ENCODE measurements at places on chromosomes 12 and 14. TPM values are rescaled to one million over a fixed set of nuclear protein-coding genes. Genes with fewer than 3 reads are reported as not detected.

HOTAIR gene
- 1.6 TPM for total RNA-seq

BICDL1 gene
- total RNA-seq = 14.2 TPM

AQP2 gene
- not detected for total RNA-seq

HOXC9 gene
- 2.9 TPM for total RNA-seq

RNU7-1 gene
- not detected for total RNA-seq

DENR gene
- total RNA-seq = 83.8 TPM

IRAK3 gene
- total RNA-seq = not detected

ACRBP gene
- 0.73 TPM for total RNA-seq

AMDHD1 gene
- 0.32 TPM for total RNA-seq

PKP2 gene
- 275 TPM for total RNA-seq

DNA sequence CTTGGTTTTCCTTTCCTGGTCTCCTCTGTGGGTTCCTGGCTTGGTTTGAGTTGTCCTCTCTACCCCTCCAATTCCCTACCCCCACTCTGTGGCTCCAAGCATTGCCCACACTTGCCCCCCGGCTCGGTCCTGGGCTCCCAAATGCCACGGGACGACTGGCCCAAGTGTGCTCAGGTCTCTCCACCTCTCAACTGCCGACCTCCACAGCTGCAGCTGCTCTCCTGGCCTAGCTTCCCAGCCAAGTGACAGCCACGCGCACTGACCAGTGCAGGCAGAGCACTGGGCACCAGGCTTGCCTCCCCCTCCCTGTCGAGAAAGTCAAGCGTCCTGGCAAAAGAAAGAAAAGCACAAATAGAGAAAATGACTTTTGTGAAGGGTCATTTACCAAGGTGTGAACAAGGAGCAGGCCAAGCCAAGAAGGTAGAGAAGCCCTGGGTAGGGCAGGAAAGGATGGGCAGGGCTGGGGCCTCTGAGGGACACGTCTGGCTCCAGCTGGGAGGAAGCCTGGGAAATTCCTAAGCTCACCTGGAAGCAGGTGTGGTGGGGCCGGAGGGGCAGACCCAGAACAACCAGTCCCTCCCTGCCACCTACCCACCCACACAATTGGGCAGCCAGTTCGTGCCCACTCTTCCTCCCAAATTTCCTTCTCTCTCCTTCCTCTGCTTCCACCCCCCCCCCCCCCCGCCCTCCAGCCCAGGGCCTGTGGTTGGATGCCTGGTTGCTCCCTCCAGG, 1.8 kb upstream of the CEP170B start:
- H3K27me3 ChIP-seq = no peaks in the 10 kb centered on the region
- H3K4me3 ChIP-seq = peak overlapping the region; percentile 72
- peaks cover 6% of the 10 kb centered on the region for H3K4me1 ChIP-seq
- H3K36me3 ChIP-seq = no peaks in the 10 kb centered on the region
- peak overlapping the region; percentile 69 for H3K27ac ChIP-seq
- no peak for DNase-seq

GRCh38 chr12:128449146-128449894, 182.3 kb downstream of the TMEM132C start:
- H3K4me3 ChIP-seq = no peak overlapping the region
- H3K4me1 ChIP-seq = no peaks in the 10 kb centered on the region
- H3K27me3 ChIP-seq = no peaks in the 10 kb centered on the region
- H3K36me3 ChIP-seq = no peaks in the 10 kb centered on the region
- H3K27ac ChIP-seq = no peak overlapping the region

DNA sequence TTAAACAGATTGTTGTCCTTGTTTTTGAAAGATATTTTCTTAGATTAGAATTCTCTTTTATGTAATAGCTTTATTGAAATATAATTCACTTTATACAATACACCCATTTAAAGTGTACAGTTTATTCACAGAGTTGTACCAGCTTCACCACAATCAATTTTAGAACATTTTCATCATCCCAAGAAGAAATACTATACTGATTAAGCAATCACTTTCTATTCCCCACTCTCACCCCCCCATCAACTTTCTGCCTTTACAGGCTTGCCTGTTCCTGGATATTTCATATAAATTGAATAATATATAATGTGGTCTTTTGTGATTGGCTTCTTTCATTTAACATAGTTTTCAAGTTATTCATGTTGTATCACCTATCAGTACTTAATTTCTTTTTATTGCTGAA, 44.4 kb downstream of the ARHGAP5 start:
- no peak overlapping the region for H3K4me3 ChIP-seq
- DNase-seq = no peak
- no peak overlapping the region for H3K27ac ChIP-seq
- no peaks in the 10 kb centered on the region for H3K36me3 ChIP-seq
- H3K4me1 ChIP-seq = peaks cover 6% of the 10 kb centered on the region

DNA sequence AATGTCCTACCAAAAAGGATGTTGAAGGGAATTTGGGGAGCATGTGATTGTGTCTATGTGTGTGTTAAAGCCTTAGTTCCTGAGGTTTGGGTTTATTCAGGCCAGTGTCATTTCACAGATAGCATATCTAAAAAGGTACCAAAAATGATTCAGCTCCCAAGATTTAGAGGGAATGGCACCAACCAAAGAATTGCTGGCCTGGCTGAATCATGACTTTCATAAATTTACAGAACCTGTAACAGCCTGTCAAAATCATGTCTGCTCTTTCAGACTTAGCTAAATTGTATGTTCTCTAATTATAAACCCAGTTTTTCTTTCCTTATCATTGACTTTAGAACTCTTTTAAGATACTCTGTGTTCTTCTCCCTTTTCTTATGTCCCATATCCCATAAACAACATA, 231.5 kb downstream of the NUBPL start:
- H3K36me3 ChIP-seq = no peaks in the 10 kb centered on the region
- H3K27ac ChIP-seq = no peak overlapping the region

- no peaks in the 10 kb centered on the region for H3K4me1 ChIP-seq
- no peak for DNase-seq
- H3K27ac ChIP-seq = no peak overlapping the region
- no peak overlapping the region for H3K4me3 ChIP-seq
Measured at GRCh38 chr12:90333424-90333823, 621.6 kb downstream of the CCER1 start.

GRCh38 chr12:26422839-26423398, 227.5 kb downstream of the SSPN start:
- H3K4me1 ChIP-seq = peaks cover 3% of the 10 kb centered on the region
- no peak for DNase-seq
- H3K27ac ChIP-seq = no peak overlapping the region
- H3K4me3 ChIP-seq = no peak overlapping the region

DNA sequence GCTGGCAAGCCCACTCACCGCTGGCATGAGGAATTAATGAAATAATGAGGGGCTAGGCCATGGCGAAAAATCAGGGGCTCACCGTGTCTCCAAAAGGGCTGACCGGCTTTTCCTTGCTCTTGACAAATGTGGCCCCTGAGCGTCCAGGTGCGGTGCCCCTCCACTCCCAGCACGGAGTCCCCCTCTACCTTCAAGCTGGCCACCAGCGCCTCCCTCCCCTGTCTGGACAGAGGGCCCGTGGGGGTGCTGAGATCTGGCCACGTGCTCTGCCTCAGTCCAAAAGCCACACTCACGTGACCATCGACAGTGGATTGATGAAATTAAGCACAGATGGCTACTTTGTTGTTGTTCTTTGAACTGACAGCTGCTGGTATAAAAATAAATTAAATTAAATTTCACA, 78.8 kb upstream of the BCL11B start:
- H3K27ac ChIP-seq = no peak overlapping the region
- no peak for DNase-seq
- no peaks in the 10 kb centered on the region for H3K36me3 ChIP-seq
- peaks cover 9% of the 10 kb centered on the region for H3K4me1 ChIP-seq

- no peaks in the 10 kb centered on the region for H3K36me3 ChIP-seq
- H3K4me1 ChIP-seq = peaks cover 9% of the 10 kb centered on the region
- no peak overlapping the region for H3K27ac ChIP-seq
- H3K4me3 ChIP-seq = peak overlapping the region; percentile 86
Measured at GRCh38 chr14:92041203-92041602, 1.3 kb upstream of the TRIP11 start.

DNA sequence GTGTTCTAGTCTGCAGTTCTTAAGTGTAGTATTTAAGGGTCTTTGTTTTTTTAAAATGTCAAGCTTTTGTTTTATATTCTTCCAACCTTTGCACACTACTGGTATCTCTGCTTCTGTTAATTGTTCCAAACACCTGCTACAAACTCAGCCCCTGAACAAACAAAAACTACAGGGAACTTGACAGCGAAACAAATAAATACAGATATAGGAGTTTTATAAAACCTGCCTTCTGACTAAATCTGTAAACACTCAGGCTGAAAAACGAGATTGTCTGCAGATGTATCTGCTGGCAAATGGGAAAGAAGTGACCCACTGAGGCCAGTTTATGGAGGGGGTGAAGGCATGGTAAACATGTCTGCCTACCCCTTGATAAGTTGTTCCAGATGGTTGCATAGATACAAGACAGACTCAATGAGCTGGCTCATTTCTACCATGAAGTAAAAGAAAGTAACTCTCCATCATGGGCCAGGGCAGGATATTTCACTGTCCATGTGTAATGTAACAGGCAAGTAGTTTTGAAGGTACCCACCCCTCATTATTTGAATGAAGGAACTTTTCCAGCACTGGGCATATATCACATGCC, 75.6 kb downstream of the LMO3 start:
- no peaks in the 10 kb centered on the region for H3K27me3 ChIP-seq
- H3K4me1 ChIP-seq = no peaks in the 10 kb centered on the region
- H3K36me3 ChIP-seq = no peaks in the 10 kb centered on the region
- H3K27ac ChIP-seq = no peak overlapping the region
- DNase-seq = no peak

DNA sequence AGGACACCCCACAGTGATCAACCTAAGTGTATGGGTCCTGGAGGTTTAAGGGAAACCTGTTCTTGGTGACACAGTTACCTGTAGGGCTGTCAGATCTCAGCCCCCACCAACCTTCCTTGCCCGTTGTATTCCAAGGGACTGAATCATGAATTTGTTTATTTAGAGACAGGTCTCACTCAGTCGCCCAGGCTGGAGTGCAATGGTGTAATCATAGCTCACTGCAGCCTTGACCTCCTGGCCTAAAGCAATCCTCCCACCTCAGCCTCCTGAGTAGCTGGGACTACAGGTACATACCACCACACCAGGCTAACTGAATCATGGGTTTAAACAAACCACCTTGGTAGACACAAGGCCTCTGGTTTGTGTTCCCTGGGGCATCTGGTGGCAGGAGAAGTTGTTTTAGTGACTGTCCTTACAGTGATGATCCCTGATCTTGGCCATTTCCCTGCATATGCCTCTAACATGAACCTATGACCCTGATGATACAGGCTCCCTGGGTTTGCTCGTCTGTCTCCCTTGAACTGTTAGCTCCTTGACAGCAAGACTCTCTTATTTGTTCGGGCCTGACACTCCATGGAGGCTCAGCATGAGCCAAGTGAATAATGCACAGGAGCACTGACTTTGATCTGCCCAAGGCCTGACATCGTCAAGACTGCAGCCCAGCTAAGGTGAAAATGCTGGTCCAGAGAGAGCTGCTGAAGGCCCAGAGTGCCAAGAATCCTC, 47.9 kb downstream of the PITPNM2 start:
- no peak for DNase-seq
- no peaks in the 10 kb centered on the region for H3K4me1 ChIP-seq
- no peak overlapping the region for H3K27ac ChIP-seq
- no peaks in the 10 kb centered on the region for H3K36me3 ChIP-seq
- no peaks in the 10 kb centered on the region for H3K27me3 ChIP-seq
- H3K4me3 ChIP-seq = no peak overlapping the region
